ENCODE measurements at places on chromosomes 6 and 20.

- DNase-seq: no peak
Observed at GRCh38 chr20:35267092-35267491, 10.8 kb downstream of the MMP24OS start.

DNA sequence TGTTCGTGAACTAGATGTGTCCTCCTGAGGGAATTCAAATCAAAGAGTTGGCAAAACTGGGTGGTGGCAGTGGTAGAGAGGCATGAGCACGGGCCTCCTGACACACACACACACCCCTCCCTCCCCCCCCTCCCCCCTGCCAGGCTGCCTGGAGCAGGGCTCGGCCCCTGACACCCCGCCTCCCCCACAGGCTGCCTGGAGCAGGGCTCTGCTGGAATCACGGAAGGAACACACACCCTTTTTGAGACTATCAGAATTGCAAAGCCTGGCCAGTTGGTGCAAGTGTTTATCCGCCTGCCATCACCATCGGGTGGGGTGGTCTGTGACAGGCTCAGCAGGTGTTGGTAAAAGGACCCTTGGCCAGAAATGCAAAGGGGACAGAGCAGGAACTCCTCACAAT is 59.0 kb downstream of the FAM120B start:
- DNase-seq: no peak

- DNase-seq: peak; percentile 22
Observed at GRCh38 chr20:46302106-46302505, 6.2 kb downstream of the CDH22 start.

GRCh38 chr6:163526346-163526745 is 111.8 kb downstream of the QKI start:
- DNase-seq: no peak

DNA sequence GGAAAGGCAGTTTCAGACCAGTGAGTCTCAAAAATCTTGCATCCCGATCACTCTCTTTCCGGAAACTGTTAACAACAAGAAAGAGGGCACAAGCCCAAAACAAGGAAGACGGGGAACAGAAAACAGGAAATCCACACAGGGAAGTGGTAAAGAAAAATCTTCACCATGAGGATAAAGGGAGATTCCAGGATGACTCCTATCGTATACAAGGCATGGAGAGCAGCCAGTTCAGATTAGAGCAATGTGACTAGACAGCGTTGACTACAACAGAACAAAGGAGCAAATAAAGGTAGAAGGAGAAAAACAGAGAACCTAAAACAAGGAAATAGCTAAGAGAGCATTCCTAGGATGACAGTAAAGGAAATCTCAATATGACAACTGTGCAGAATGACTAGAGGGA is 26.5 kb downstream of the VNN1 start:
- DNase-seq: no peak

DNA sequence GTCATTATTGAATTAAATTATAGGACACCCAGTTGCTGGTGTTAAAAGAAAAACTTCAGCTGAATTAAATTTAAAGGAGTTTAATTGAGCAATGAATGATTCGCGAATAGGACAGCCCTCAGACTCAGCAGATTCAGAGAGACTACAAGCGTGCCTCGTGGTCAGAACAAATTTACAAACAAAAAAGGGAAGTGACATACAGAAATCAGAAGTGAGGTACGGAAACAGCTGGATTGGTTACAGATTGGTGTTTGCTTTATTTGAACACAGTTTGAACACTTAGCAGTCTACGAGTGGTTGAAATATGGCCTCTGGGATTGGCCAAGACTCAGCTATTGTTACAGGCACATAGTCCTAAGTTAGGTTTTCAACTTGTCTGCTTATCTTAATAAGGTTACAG is 25.8 kb upstream of the TNFRSF21 start:
- DNase-seq: no peak

GRCh38 chr6:111810294-111811131 is 62.7 kb downstream of the FYN start:
- no peak for DNase-seq

DNA sequence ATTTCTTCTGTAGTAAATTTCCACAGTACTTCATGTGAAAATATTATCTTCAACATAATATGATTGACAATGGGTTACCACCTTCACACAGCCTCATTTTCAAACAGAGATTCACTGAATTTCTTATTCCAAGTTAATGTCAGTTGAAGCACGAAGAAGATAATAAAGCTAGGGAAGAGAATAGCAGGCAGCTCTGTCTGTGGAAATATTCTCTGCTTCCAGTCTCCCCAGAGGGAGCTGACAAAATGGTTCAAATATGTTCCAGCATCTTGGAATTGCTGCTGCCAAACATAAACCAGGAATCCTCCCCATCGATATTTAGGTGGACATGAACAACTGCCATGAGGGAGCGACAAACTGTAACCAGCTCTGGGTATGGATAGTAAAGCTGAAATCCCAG is 224.8 kb downstream of the GJA1 start:
- DNase-seq: no peak

DNA sequence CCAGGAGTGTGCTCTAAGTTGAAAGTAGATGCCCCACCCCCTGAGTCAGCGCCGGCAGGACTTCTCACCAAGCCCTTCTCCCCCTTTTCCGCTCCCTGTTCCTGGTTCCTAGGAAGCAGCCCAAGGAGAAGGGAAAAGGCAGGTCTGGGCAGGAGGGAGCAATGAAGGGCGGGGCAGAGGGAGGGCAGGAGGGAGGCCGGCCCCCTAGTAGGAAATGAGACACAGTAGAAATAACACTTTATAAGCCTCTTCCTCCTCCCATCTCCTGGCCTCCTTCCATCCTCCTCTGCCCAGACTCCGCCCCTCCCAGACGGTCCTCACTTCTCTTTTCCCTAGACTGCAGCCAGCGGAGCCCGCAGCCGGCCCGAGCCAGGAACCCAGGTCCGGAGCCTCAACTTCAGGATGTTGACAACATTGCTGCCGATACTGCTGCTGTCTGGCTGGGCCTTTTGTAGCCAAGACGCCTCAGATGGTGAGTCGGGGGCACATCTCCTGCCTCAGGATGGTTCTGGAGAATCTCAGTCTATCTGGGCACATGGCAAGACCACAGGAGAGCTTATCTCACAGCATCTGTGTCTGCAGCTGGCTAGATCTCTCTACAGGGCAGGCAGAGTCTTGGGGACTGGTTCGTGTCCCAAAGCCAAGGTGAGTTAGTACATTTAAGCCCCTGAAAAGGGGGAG is at the start of gene PROCR:
Gene PROCR (plus strand): TSS at position 320 of the 681 bp plus-strand sequence. CDS start 83 bp downstream, at position 403.
- peak; percentile 85 for DNase-seq

GRCh38 chr20:42380287-42380686 is 762.1 kb upstream of the CHD6 start:
- no peak for DNase-seq

DNA sequence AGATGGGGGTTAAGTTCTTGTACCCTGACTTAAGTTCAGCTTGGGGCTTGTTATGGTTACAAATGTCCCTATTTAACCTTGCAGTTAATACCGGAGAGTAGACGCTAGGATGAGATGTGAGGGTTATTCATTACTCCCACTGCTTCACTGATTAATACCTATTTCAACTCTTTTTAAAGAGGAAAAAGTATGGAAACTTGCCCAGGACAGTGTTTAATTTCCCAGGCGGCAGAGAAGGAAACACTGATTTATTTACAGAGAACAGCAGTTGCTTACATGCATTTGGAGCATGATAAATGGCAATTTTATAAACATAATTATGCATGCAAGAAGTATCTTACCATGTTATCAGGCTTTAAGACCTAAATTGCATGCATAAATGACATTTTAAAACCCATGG is 137.7 kb downstream of the RCAN2 start:
- DNase-seq: no peak

GRCh38 chr6:33950891-33951889 is 147.4 kb upstream of the MLN start:
- DNase-seq: no peak

- DNase-seq: no peak
Observed at GRCh38 chr20:42319252-42320013, 701.3 kb upstream of the CHD6 start.

DNA sequence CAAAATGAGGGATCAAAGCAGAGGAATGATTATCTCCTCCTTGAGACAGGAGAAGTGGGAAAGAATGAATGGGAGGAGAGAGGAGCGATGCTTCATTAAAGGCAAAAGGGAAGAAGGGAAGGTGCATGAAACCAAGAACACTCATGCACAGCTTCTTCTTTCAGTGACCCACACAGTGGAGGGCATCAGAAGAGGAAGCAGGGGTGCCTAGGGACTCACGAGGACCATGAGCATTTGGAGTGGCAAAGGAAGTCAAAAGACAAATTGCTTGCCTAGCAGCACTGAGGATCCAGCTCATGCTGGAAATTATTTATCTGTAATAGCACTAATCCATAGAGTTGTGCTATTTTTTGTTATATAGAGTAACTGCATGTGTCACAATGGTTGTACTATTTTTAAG is 66.1 kb downstream of the SMLR1 start:
- DNase-seq: no peak

DNA sequence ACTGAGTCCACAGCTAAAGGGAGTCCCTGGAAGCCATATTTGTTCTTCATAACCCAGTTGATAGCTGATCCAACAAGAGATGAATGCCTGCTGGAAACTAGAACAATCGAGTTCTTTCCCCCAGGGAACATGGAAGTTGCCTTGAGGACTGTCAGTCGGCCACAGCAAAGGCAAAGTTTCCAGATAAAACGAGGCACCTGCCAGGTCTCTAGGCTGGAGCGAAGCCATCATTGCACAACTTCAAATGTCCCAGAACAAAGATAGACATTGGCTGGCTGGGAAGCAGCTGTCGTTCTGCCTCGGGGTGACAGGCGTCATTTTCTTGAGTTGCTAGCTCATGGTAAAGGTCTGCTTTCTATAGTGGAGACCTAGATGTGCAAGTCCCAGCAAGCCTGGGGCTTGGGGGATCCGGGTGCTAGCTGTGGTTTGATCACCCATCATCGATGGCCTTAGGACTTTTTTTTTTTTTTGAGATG is 184.4 kb upstream of the ZNF217 start:
- DNase-seq: no peak

All from right lung (tissue), 10 donors.